ENCODE measurements at places on chromosomes 2 and 18.

- no peak for DNase-seq
These were observed 62.7 kb downstream of the ASB1 start for GRCh38 chr2:238489431-238489830.

DNA sequence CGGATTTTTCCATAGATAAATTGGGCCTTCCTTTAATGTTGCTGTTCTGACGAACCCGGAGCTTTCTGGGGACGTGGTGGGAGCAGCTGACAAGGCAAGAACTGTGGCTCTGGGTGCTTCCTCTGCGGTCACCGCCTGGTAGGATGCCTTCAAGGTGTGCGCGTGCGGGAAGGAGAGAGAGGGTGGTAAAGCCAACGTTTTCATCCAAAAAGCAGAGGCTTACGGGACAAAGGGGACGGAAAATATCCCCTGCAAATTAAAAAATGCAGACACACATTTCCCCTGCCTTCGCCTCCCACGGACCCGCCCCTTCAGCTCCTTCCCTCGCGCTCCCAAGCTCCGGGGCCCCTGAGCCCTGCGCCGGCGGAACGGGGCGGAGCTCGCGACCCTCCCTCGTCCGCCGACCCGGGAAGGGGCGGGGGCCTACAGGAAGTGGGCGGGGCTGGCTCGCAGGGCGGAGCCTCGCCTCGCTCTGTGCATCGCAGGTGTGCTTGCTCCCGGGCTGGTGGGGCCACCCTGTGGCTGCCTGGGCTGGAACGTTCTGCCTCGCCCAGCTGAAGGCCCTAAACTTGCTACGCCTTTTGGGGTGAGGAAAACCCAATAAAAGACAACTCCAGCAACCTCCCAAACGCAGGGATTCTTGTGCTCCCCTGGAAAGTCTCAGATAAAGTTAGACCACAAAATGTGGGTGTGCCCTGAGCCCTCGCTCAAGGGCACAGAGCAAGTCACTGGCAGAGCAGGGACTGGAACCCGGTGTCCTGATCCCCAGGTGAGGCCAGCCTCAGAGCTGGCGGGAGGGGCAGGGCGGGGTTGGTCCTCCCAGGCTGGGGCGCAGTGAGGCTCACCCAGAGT, 25.4 kb upstream of the SLC66A3 start:
- DNase-seq, result peak; percentile 83

DNA sequence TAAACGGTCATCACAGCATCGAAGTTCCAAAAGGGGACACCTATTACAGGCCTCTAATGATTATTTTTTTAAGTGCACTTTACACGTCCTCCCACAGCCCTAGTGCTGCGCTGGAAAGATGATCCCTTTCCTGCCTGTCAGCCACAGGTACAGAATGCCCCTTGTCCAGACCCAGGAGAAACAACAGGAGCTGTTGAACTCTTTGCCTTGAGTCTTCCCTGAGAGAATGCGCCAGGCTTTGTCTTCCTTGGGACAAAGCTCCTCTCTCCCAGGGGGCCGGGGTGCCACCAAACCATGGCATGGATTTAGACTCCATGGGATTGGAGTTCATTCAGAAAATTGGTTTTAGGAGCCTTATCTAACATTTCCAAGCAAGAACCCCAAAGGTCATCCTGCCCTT, 319.0 kb upstream of the SOX11 start:
- DNase-seq, result no peak

- DNase-seq, result no peak
These were observed 238.3 kb downstream of the LOXHD1 start for GRCh38 chr18:46418663-46419260.

DNA sequence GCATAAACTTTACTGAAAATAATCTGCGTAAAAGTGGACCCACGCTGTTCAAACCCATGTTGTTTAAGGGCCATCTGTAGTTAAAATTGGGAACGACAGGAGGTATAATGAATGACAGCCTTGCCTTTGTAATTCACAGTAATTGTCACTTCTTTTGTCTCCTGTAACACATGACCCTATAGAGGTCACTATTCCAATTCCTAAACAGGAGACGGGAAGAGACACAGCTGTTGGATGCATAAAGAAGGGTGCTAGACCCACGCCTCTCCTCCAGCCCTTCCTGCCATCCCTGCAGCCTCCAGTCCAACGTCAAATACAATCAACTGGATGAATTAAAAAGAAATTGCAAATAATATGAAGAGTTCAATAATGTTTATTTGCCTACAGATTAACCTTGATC, 63.1 kb upstream of the NFATC1 start:
- DNase-seq, result no peak

DNA sequence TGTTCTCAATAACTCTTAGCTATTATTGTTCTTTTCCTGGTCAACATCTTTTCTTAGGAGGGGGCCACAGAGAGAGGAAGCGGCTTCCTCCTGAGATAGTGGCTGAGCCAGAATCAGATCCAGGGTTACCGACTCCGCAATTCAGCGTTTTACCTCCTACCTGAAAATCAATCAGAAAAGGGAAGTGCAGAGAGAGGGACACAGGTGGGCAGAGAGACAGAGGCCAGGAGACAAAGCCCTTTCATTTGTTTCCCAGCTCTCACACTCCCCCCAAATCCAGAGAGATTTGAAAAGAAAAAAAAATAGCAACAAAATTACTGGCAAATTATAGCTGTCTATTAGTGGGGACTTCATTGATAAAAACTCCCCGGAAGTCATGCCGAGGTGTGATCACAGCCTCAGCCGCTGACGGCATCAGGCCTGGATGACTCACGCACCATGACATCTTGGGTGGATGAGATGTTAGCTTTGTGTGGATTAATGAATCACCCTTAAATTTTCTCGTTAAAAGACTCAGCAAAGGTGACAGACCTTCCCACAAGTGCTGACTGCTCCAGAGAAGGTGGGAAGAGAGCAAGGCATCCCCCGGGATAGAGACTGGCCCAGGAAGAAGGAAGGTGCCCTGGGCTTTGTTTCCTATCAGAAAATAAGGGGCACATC, 120.7 kb downstream of the LOXHD1 start:
- no peak for DNase-seq

DNA sequence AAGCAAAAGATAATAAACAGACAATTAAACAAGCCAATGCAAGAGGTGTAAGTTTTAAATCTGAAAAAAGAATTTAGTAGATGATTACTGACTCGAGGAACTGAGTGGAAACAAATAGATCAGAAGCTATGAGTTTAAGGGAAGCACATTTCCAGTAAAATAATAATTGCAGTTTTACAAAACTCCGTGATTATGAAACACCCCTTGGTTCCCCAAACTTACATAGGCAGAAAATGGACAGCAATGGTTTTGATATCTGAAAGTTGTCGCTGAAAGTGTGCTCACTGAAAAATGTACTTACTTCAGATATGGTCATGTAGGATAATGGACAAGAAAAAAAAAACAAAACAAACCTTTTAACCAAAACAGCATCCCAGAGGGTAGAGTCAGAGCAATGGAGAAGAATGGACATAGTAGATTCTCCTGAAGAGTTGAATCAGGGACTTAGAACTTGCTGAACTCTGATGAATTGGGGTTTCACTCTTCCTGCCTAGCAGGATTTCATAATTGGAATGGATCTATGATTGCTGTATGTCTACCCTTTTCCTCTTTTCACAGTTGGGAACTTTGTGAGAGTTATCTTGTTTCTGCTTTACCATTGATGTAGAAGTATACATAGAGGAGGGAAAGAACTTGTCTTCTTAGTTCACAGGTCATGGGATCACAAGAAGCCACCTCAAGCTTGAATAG, 305.6 kb upstream of the ZEB2 start:
- DNase-seq, result no peak

DNA sequence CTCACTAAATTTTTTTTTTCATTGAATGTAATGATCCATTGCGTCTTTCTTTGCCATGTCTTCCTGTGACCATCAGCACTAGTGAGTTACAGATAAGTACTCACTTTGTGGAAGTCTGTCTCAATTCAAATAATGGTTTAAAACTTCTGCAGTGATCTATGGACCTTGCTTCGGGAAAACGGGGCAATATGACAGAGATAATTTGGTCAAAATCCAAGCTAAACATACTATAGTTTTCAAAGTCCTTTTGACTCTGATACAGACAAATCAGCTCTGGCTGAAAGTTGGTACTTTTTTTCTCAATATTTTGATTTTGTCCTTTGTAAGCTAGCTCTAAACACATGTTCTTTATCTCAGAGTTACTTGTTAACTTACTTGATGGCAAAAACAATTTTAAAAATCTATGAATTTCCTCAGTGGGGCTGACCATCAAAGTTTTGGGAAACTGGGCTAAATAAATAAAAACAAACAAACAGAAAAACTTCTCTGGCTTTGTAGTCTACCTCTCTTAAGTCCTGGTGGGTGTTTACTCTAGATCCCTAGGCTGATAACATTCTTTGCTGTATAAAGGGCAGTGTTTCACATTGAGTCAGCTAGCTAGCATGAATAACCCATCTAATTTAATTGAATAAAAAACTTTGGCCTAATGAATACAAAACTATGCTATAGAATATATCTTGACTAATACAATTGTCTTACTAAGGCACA, 327.6 kb downstream of the RDH14 start:
- peak; percentile 6 for DNase-seq

GRCh38 chr18:6624271-6624660, 105.2 kb upstream of the ARHGAP28 start:
- DNase-seq, result no peak

- DNase-seq, result no peak
These were observed 51.3 kb downstream of the LYPD1 start for GRCh38 chr2:132618734-132619133.

DNA sequence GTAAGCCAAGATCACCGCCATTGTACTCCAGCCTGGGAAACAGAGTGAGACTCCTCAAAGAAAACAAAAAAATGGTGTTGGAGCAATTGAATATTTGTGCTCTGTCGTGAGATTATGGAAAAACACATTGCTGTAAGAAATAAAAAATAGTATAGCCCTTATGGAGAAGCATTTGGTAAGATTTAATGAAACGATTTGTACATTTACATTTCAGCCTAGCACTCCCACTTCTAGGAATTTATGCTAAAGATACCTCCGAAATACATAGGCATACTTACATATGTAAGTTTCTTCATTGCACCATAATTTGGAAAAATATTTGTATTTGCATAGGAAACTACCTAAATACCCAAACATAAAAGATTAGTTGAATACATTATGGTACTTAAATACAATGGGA, 8.7 kb upstream of the DTNB start:
- no peak for DNase-seq

DNA sequence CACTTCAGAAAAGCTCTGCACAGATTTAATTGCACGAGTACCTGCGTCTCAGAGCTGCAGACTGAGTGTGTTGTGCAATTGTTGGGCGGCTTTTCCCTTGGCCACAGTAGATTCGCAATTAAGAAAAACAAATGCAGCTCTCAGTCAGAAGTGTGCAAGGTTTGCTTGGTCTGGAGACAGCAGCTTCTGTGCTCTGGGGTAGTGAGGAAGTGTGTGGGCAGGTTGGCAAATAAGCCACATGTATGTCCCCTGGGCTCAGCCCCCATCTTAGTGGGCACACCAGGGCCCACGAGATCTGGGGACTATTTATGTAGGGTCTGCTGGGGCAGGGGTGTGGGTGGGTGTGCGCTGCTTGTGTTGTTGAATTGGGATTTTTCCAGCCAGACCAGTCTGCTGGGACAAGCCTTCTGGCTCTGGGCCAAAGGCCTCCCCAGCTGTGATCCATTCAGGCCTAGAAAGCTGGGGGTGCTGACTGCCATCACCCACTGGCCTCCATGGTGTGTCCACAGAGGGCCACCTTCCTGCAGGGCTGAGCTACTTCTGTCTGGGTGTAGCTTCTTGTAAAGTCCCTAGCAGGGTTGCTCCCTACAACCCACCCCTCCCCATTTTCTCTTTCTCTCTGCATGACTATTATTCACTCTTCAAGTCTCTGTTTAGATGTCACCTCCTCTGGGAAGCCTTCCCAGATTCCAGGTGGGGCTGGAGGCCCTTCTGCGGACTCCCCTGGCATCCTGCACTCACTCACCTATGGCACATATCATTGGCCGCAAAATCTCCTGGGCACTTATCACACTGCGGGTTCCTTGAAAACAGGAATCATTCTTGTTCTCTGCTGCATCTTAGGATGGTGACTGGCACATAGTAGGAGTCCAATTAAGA, 67.8 kb downstream of the ODC1 start:
- DNase-seq, result no peak

DNA sequence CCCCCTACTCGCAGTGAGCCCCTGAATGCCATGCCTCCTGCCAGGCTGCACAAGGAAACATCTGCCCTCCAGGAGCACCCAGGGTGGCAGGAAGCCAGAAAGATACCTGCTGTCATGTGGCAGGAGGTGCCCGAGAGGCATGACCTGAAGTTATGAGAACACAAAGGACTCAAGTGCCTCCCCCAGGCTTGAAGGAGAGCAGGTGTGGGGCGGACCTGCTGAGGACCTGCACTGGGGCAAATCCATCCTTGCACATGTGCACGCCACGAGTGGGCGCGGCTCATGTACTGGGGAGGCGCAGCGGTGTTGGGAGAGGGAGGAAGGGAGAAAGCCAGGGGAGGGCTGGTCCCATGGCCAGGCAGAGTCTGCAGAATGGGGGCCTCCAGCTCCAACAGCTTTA, 26.9 kb downstream of the SDC1 start:
- DNase-seq, result no peak

GRCh38 chr2:236901956-236902355, 183.7 kb upstream of the COPS8 start:
- DNase-seq, result no peak

DNA sequence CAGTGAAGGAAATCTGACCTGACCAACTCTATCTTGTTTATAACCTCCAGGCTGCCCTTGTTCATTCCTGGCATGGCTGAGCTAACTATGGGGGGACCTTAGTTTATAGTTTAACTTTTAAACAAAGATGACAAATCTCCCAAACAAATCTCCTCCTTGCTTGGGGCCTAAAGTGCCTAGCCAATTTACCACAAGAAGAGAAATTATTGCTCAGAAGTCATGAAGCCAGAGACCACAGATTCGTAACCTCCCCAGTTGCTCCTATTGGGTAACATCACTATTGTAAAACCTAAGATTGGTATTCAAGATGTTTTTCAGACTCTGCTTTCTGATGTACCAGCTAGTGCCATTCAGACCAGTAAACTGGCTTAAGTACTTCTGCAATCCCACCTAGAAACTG, 649.4 kb upstream of the SLC8A1 start:
- no peak for DNase-seq

- no peak for DNase-seq
These were observed 454.5 kb downstream of the XIRP2 start for GRCh38 chr2:167342769-167343168.

DNA sequence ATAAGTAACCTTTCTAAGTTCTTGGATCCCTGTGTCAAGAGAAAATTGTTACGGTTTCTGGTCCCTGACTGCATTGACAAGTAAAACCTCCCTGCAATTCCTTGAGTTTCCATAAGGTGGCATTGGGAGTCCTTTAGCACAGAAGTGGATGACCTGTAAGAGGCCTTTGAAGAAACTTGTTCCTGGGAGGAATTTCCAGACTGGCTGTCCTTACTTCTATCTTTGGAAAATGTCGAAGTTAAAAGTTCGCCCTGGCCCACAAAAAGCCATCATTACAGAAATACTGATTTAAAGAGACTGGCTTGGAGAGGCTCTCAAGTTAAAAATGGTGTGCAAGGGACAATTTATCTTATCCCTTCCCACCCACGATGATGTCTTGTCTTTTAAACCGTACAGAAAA, 218.4 kb downstream of the CDH20 start:
- peak; percentile 47 for DNase-seq

GRCh38 chr18:41466436-41467160, 488.4 kb upstream of the PIK3C3 start:
- no peak for DNase-seq

- DNase-seq, result no peak
These were observed 9.5 kb downstream of the HK2 start for GRCh38 chr2:74843433-74843832.

Measured in HuH-7 (cell line).